ENCODE measurements at places on chromosomes 6 and 20. TPM values are rescaled to one million over a fixed set of nuclear protein-coding genes. Genes with fewer than 3 reads are reported as not detected.

- no peak for DNase-seq
These were observed 75.1 kb downstream of the FOXA2 start for GRCh38 chr20:22509090-22509842.

- no peak for DNase-seq
These were observed 218.5 kb downstream of the LY86 start for GRCh38 chr6:6806844-6807518.

DNA sequence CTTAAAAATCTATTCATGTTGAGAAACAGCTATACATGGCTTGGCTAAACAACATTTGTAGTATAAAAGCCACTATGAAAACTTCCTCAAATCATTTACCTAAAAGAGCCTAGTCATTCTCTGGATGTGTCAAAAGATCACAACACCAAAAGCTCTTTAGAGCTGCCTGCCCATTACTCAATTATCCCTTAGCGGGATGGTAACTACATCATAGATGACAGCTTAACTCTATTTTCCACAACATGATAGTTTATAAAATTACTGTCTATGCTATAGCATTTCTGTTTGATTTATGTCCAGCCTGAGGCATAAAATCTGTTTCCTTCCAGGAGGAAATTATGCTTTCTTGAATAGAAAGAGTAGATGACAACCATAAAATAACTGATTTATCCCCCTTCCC is 777.6 kb upstream of the HS3ST5 start:
- DNase-seq: no peak

GRCh38 chr20:3240776-3241363 is 1.9 kb upstream of the SLC4A11 start:
- no peak for DNase-seq

GRCh38 chr20:39130627-39131026 is 168.5 kb downstream of the DHX35 start:
- peak; percentile 22 for DNase-seq

Gene WASF1
- 63.7 TPM for total RNA-seq

Gene FAM209B
- total RNA-seq: 0.50 TPM

Gene PLCB1
- 42.9 TPM for total RNA-seq

GRCh38 chr6:134560019-134560418 is 242.1 kb upstream of the SGK1 start:
- DNase-seq: no peak

GRCh38 chr20:23752481-23753193 is 1.9 kb upstream of the CST1 start:
- no peak for DNase-seq

Gene DLK2
- 4.1 TPM for total RNA-seq

DNA sequence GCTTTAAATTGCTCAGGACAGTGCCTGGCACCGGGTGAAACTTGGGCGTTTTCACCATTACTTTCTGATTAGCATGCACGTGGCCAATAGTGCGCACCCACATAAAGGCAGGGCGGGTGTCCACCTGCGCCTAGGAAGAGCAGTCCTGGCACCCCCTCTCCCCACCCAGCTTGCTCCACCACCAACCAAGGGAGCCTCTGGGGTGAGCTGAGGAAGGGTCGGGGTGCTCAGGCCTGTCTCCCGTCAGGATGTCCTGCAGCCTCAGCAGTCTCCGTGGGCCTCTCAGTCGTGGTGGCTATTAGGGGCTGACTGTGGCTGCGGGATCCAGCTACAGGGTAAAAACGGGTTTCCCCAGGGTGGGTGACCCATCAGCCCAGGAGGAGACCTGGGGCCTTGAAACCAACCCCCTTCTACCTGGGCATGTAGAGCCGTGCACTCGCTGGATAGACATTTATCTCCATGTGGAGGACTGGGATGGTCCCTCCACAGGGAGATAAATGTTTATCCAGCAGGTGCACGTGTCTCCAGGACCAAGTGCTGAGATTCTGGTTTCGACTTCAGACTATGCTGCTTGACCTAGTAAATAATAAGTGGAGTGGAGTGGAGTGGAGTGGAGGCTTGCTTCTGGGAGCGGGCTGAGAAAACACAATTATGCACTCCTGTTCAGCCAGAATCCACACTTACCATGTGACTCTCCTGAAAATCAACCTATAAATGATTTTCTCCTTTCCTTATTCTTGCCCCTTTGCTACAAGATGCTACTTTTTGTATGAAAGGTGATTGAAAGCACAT is 91.1 kb downstream of the ZDHHC14 start:
- no peak for DNase-seq

- DNase-seq: no peak
These were observed 2.8 kb upstream of the PARD6B start for GRCh38 chr20:50728486-50728980.

Gene GRM4
- total RNA-seq: 13.5 TPM

GRCh38 chr6:56278171-56278591 is 30.8 kb upstream of the COL21A1 start:
- DNase-seq: peak; percentile 64

DNA sequence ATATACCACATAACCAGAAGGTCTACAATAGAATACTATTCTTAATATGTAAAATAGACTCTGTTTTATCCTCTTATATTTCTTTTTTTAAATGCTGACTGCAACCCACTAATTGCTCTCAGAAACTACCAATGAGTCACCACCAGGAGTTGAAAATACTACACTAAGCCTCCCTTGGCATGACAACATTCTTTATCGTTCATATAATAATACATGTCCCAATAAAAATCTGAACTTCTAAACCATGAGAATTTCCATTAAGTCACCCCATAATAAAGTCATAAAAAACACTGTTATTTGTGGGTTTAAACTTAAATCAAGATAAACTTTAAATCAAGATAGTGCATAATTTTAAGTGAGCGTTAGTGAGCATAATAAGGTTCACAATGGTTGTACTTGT is 4.2 kb downstream of the HACE1 start:
- DNase-seq: no peak

GRCh38 chr6:12844284-12845223 is 128.0 kb downstream of the PHACTR1 start:
- DNase-seq: no peak

- DNase-seq: no peak
These were observed 19.9 kb upstream of the PHACTR3 start for GRCh38 chr20:59584278-59584925.

Gene CFAP206
- total RNA-seq: 5.3 TPM

GRCh38 chr20:40497899-40498691 is 190.9 kb downstream of the MAFB start:
- DNase-seq: no peak

DNA sequence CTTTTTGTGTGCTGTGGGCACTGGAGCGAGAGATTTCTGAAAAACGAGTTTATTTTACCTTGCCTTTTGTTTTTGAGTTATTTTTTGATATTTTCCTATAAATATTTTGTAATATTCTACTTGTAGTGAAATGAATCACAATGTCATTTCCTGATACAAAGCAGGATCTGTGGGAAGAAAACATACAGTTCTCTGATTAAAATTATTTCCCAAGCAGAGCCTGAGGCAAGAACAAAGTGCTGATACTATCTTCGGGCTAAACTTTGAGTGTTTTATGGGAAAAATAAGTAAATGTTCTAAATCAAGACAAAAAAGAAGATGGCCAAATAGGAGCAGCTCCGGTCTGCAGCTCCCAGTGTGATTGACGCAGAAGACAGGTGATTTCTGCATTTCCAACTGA is 33.7 kb upstream of the ELOVL5 start:
- no peak for DNase-seq

DNA sequence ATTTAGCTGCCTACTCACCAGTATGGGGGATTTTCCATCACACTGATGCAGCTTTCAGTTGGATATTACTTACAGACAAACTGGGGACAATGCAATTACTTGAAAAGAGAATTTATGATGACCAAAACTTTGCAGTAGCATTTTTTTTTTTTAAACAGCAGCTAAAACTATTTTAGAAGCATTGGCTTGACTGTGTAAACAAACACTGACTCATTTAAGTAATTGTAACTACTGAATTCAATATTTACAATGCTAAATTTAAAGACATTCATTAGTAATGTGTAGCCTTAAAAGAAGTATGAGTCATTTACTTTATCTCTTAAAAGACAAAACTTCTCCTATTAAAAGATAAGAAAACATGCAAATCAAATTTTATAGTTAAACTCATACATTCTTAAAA is 295.9 kb upstream of the FERMT1 start:
- no peak for DNase-seq

GRCh38 chr20:13029687-13030375 is 21.1 kb downstream of the SPTLC3 start:
- DNase-seq: no peak

DNA sequence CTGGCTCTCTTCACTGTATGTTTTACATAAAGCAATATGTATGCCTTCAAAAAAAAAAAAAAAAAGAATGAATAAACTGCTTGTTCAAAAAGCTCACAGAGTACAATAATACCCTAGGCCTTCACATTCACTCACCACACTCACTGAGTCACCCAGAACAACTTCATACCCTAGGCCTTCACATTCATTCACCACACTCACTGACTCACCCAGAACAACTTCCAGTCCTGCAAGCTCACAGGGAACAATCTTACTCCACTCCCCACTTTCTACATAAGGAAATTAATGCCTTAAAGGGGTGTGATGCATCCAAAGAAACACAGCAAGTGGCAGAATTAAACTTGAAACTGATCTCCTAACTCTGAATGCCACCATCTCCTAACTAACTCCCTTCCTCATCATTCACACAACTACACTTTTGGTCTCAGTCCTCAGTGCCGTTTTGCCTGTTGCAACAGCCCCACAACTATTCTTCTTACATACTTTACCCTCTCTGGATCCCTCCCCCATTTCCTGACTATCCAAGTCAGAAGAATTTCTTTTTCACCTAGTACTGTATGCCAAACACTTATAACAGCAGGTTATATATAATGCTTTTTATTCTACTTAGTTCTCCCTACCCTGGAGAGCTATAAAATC is 34.2 kb downstream of the NHSL1 start:
- no peak for DNase-seq

DNA sequence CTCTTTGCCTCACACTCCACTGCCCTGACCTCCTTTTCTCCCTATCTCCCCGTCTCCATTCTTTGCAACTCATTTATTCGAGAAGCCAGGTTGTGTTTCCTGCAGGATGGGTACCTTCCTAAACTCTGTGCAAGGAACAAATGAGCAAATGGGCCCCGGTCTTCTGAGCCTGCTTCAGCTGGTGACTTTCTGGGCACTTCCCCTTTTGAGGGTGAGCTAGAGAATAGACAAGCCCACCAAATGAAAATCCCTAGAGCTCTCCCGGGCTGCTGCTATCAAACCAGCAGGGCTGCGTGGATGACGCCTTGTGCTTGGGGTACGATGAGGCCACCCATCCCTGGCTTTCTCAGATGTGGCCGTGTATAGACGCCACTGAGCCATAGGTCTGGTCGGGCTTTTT is 91.0 kb upstream of the FOXA2 start:
- no peak for DNase-seq

GRCh38 chr6:131532580-131533039 is 40.4 kb upstream of the ARG1 start:
- DNase-seq: no peak

Gene KCNK5
- total RNA-seq: 7.4 TPM

Gene THBD
- 14.7 TPM for total RNA-seq

DNA sequence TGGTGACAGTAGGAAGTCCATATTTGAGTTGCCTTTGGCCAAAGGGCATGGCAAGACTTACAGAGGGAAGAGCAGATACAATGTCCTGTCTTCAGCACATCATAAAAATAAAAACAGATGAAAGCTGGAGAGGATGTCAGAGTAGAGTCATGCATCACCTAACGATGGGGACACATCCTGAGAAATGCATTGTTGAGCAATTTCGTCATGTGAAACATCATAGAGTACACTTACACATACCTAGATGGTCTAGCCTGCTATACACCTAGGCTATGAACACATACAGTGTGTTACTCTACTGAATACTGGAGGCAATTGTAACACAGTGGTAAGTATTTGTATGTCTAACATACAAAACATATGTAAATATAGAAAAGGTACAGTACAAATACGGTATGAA is 75.6 kb downstream of the VEGFA start:
- no peak for DNase-seq

DNA sequence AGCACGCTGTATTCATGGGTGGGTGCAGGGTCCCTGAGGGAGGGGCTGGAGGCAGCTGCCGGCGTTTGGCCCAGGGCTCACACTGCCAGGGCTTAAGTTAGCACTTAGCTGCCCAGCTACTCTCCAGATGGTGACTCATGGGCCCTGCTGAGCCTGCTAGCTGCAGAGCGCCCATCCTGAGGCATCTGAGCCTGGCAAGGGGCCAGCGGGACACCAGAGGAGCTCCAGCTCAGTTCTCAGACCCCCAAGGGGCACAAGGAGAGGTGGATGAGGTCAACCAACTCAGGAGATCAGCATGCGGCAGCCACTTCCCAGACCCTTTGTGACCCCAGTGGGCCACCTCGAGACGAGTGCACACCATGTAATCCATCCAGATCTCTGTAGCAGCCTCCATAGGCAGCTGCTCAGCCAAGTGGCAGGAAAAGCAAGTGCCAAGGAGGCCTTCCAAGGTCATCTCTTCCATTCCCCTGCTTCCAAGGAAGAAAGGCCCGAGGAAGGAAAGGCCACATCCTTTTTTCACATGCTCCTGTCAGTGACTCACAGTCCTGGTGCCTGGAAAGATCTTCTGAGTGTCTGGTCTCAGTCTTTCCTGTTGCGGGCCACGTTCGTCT is 35.3 kb downstream of the FOXP4 start:
- no peak for DNase-seq

Gene UFL1
- total RNA-seq: 30.0 TPM

DNA sequence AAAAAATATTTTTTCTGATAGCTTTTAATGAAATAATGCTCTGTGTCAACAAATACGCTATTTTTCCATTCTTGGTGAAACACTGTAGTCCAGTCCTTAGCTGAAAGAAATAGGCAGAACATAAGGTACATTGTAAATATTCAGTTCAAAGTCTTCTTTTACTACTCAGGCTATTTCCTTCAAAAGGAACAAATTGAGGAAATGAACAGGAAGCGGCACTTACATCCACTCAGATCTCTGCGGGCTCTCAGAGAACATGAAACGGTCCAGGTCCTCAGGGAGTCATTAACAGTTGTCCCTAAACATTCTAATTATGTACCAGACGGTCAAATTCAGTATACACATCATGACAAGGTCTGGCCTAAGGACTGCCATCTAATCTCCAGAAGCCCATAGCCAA is 212.6 kb downstream of the KIF16B start:
- no peak for DNase-seq

DNA sequence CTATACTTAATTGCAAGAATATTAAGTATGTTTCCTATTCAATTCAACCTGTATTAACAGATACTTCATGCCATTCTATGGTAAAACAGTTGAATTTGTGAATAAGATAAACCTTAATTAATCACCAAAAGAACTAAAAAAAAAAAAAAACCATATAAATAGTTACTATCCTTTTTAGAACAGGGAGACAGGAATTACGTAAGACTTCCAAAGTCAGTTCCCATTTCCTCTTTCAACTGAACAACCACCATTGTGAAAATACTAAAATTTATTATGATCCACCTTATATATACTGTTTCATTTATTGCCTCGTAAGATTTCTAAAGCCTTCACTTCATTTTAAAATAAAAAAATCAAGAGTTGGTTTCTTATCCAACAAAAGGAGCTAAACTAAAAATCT is 9.4 kb downstream of the CCNC start:
- no peak for DNase-seq

DNA sequence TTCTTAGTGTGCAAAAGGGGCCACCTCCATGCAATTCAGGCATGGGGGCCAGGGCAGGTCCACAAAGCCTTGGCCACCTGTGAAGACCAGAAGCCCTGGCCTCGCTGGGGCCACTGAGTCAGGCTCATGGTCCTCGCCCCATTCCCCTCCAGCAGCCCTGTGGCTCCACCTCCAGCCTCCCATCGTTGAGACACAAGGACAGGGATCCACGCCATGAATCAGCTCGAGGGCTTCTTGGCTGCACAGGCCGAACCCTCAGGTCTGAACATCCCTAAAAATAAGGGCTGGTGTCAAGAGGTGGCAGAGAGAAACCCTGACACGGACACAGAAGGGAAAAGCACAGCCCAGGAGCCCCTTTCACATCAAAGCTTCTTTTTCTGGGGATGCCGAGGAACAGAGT is 68.6 kb upstream of the QKI start:
- no peak for DNase-seq

Data from spinal cord (tissue), 10 donors.